ENCODE measurements at places on chromosomes 5 and 9.

DNA sequence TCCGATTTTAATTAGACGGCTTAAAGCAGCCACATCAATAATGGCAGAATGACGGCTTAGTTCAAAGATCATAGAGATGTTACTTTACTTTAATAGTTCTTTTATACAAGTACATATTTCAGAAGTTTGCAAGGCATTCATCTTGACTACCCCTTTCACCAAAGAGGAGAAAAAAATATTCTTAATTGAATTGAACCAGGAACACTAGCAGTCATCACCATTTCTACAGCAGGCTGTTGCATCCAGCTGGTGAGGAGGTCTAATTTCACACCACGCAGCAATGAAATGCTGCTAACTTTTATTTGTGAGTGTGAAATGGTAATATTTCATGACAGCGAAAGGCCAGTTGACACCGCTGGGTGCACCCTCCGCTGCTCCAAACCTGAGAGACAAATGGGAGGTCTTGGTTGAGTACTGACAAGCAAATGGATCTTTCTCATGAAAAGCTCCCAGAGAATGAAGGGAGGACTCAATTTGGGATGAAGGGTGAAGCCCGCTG is 322.2 kb downstream of the GLIS3 start:
- no peak for DNase-seq

DNA sequence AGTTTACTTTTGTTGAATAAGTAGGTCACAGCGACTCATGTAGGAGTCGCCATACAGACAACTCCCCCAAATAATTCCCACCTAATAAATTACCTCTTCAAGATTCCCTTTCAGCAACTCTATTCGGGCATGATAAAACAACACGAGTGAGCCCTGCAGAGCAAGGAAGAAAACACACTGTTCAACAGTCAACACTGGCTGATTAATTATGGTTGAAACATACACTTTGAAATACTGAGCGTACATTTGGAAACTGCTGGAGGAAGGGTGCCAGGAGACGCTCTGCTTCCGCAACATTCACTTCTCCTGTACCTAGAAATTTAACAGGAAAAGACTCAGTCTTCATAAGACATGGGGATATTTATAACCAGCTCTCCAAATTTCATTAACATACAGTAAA is 117.5 kb downstream of the TTC39B start:
- no peak for DNase-seq

DNA sequence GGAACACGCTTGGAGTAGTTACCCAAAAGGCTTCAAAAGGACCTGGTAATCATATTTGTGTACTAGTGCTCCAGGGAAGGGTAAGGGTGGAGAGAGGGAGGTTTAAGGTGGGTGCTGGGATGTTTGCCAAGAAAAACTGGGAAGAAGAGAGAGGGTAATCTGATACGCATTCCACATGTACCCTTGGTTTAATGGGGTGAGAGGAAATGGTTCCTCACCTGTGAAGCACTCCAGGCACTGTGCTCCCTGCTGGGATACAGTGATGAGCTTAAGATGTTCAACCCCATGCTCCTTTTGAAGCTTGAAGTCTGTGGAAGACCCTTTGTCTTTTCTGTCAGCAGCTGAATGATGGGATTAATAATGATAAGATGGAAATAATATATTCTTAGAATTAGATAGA is 98.4 kb downstream of the COX7C start:
- DNase-seq = no peak

GRCh38 chr5:110506378-110506777 is 220.1 kb downstream of the TMEM232 start:
- DNase-seq = no peak

DNA sequence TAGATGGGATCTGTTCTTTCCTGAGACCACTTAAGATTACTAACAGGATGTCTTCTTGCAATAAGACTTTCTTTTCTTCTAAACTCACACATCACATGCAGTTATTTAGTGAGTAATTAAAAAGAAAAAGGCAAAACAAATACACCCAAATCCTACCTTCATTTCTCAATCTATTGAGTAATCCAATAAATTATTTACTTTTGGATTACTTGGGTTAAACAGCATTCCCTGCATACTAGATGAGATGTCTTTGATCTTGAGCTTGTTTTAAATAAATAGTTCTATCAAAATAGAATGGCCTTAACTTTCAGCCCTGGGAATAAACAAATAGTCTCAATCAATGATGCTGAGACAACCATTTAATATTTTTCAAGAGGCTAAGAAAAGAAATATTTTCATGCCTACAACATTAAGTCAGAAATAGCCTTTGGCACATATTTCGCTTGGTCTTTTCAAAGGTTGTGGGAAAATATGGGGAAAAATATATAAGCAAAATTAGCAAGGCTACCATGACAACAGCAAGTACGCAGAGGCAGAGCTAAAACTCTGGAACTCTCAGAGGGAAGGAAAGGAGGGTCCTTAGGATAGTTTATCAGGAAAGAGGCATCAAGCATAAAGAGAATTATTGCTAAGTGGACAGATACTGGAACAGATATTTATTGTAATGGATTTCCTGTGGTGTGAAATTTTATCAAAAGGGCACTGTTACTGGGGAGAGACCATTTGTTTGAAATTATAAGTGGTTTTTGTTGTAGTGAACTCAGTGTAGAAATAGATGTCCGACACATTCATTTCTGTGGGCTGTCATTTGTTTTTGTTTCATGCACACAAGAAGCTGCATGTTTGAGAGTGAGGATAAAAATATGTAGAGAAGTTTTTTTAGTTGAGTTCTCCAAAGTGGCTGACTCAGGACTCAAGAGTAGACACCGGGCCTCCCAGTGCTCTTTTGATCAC is 70.2 kb upstream of the CDH6 start:
- DNase-seq = no peak

All from HEK293T (cell line).